ENCODE measurements at places on chromosomes 5 and 9.

DNA sequence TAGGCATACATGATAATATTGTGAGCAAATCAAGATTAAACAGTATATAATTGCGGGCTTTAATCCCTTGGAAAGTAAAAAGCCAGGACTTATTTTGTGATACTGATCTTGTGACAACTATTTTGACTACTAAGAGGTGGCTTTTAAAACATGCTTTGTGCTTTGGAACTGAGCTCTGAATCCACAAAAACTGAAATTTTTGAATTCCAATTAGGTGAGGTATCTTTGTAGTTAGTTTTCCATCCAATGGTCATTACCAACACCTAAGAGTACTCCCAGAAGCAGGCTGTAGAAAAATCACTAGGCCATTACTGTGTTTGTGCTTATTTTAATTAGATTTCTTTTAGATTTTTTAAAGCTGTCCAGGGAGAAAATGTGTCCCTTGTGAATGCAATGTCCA is 559.5 kb upstream of the WWC1 start:
- no peak for DNase-seq

DNA sequence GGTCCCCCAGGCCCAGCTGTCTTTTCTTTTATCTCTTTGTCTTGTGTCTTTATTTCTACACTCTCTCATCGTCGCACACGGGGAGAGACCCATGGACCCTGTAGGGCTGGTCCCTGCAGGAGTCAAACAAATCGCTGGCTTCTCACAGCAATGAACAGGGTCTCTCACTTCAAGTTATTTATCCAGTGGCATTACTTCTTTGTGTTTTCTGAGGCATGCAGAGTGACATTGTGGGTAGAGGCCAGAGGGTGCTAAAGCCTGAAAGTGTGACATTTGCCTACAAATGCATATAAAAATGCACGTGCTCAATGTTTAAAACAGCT is 127.6 kb downstream of the ST8SIA4 start:
- DNase-seq: no peak

- DNase-seq: no peak
These were observed 433.1 kb downstream of the CHSY3 start for GRCh38 chr5:130337179-130337888.

DNA sequence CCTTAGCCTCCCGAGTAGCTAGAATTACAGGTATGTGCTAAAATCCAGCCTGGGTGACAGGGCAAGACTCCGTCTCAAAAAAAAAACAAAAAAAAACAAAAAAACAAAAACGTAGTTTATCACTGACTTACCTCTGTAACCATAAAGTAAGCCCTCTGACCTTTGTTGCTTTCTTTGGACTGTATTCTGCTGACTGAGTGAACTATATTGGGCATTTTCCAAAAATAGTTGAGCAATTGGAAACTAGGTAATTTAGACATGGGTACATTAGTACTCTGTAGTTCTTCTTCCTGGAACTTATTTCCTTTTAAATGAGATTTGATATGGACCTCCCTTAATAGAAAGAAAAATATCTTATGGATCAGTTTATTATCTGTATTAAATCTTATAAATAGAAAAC is 66.6 kb downstream of the ANKHD1 start:
- DNase-seq: no peak

DNA sequence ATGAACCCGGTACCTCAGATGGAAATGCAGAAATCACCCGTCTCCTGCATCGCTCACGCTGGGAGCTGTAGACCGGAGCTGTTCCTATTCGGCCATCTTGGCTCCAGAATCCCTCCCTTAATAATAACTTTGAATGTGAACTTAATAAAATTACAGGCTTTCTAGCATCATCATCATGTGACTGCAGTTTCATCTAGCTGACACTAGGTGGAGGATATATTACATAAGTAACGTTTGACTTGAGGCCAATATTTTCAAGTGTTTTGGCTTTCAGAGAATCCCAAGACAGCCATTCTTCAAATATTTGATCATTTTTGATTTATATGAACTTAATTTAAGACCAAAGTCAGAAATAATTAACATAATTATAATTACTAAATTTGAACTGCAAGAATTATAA is 474.9 kb upstream of the CDH10 start:
- no peak for DNase-seq

- DNase-seq: no peak
These were observed 465.9 kb downstream of the DMAC1 start for GRCh38 chr9:7333719-7334118.

GRCh38 chr5:139397921-139398320 is 3.0 kb upstream of the PROB1 start:
- DNase-seq: no peak

DNA sequence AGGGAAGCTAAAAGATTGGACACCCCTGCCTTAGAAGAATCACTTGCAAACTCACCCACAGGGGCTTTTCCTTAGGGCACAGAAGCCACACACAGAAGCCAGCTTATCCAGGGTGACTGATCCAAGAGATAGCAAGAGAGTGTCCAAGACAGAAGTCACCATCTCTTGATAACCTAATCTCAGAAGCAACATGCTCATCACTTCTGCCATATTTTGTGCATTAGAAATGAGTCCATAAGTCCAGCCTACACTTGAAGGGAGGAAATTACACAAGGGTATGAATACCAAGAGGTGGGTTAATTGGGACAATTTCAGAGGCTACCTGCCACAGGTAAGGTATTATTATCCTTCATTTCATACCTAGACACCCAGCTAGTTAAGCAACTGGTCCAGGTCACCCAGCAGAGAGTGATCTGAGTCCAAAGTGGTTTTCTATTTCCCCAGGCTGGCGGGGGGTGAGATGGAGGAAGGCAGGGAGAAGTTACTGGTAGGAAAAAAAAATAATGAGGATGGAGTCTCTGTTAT is 3.7 kb upstream of the ERGIC1 start:
- DNase-seq: no peak

DNA sequence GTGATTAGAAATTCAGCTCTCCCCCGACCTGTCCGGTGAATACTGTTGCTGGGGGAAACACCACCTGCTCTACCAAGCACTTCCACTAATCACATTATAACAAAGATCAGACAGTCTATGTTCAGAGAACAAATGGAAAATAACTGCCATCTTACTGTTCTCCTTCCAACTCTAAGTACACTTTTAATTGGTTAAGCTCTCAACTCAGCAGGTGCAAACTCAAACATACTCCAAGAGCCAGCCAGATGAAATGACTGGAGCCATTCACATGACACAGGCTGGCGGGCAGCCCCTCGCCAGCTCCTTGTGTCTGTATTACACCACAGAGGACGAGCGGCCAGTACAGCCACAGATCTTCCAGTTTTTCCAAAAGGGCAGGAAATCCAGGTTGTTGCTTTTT is 16.1 kb downstream of the LIFR start:
- DNase-seq: no peak

GRCh38 chr5:68285851-68286611 is 70.5 kb downstream of the PIK3R1 start:
- no peak for DNase-seq

GRCh38 chr9:79668956-79669355 is 97.2 kb downstream of the TLE4 start:
- no peak for DNase-seq

DNA sequence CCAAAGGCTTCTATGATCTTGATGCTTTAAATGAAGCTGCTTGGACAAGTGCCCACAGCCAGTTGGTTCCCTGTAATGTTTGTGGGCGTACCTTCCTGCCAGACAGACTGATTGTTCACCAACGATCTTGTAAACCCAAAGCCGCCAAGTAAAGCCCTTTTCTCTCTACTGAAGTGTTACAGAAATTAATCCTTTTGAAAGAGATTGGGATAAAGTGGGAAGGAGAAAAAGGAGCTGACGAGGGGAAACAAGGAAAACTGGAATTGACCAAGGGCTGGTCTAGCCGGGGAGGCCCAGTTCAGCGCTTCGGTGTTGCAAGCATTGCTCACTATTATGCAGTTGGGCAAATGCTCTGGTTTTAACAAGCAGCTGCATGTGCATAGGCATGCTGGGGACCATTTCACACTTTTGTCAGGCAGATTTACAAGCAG is 53.2 kb downstream of the ZNF474 start:
- DNase-seq: no peak

- no peak for DNase-seq
These were observed 6.1 kb downstream of the ANXA2R start for GRCh38 chr5:43033841-43034590.

- no peak for DNase-seq
These were observed 182.9 kb downstream of the DRD1 start for GRCh38 chr5:175261037-175261436.

- peak; percentile 90 for DNase-seq
These were observed at the start of the genes MBLAC2 and POLR3G for GRCh38 chr5:90474235-90475107. TSS of gene MBLAC2 (minus strand) at chr5:90474771. CDS start at chr5:90474292, 479 bp downstream. TSS of gene POLR3G (plus strand) at chr5:90474864. CDS start at chr5:90485568, 10,704 bp downstream.

DNA sequence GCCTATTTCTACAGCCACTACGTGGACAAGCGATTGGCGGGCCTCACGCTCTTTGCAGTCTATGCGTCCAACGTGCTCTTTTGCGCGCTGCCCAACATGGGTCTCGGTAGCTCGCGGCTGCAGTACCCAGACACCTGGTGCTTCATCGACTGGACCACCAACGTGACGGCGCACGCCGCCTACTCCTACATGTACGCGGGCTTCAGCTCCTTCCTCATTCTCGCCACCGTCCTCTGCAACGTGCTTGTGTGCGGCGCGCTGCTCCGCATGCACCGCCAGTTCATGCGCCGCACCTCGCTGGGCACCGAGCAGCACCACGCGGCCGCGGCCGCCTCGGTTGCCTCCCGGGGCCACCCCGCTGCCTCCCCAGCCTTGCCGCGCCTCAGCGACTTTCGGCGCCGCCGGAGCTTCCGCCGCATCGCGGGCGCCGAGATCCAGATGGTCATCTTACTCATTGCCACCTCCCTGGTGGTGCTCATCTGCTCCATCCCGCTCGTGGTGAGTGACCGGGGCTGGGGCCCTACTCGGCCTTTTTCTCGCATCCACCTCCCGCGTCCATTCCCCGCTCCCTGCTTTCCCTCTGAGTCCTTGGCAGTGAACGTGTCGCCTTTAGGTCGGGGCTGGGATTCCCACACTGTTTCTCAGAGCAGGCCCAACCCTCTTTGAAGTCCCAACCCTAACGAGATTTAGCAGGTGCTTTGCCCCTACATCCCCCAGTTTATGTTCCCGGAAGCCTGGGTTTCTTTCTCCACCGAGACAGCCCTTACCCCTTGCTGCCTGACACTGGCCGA is 1.8 kb downstream of the PTGER4 start:
- no peak for DNase-seq

- DNase-seq: no peak
These were observed 257.9 kb downstream of the MAN2A1 start for GRCh38 chr5:109947667-109948066.

- no peak for DNase-seq
These were observed 15.1 kb downstream of the TEK start for GRCh38 chr9:27124151-27124550.

DNA sequence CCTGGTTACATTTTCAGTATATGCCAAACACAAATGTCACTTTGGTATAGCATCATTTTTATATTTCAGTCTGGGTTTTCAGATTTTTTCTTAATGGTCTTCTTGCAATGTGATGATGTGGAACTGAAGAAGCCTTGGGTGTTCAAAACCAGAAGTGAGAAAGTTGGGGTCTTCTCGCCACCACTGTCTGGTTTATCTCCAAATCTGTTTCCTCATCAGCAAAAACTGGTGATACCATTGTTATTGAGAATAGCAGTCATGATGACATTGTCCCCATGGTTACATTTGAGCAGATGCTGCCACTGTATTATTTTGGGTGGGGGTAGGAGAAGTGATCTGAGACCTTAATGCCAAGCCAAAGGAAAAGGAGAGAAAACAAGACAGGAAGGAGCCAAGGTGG is 85.9 kb upstream of the MAP3K1 start:
- no peak for DNase-seq

DNA sequence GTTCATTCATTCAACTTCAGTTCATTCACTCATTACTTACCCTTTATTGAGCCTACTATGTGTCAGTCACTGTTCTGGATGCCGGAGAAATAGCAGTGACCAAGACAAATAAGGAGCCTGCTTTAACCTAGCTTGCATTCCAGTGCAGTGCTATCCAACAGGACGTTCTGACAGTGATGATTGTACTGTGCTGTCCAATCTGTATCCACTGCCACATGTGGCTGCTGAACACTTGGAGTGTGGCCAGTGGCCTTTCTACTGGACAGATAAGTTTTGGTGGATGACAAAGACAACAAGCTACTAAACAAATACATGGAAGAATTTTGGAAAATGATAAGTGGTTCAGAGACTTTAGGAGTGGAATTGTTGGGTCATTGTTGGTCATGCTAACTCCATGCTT is 33.6 kb downstream of the SUB1 start:
- DNase-seq: no peak

DNA sequence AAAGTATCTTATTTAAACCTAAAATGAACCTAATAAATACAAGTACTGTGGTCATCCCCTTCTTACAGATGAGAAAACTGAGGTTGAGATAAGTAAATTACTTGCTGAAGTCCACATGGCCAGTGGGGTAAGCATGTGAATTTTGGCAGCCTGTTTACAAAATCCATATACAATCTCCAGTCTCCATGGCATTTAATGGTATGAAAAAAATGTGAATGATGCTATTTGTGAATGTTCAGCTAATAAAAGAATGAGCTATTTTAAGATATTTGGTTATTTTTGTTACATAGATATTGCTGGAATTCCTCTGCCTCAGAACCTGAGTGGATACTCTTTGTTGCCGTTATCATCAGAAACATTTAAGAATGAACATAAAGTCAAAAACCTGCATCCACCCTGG is 19.3 kb upstream of the GPR150 start:
- no peak for DNase-seq

DNA sequence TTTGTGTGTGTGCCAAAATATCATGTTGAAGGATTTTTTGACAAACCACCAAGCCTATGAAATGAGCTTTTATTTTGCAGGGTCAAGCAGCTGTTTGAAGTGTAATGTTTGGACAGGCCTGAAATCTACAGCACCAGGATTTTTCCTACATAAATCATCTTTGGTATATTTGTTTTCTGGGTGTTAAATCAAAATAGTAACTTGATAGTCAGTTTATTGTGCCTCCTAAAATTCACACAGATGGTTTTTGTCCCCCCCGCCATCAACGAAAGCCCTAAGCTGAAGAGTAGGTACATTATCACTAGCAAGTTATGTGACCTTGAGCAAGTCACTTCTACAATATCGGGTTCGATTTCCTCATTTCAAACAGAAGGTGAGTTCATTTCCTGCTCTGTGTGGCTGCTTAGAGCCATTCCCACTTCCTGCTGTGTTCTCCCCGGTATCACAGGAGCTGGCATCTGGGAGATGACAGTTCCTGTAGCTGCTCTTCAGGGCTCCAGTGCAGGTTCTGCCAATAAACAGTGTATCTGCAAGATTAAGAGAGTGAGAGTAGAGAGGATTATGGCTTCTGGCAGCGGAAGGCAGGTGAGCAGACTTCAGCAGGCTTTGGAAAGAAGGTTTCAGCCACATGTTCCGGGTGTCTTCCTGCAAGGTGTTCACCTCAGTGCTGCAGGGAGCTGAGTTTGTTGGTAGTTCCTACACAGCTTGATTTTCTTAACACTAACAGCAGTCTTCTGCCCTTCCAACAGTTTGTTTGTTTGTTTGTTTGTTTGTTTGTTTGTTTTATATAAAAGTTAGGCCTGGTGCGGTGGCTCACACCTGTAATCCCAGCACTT is 48.4 kb upstream of the GNE start:
- no peak for DNase-seq

- DNase-seq: no peak
These were observed 18.0 kb downstream of the ALDH7A1 start for GRCh38 chr5:126576974-126577373.

GRCh38 chr5:81428861-81429260 is 34.9 kb upstream of the ACOT12 start:
- DNase-seq: no peak

GRCh38 chr5:80713631-80714030 is 58.8 kb upstream of the DHFR start:
- no peak for DNase-seq

GRCh38 chr5:72554897-72555296 is 47.7 kb upstream of the ZNF366 start:
- DNase-seq: no peak

Data from activated CD8-positive, alpha-beta memory T cell treated with anti-CD3 and anti-CD28 coated beads for 1 hour (primary cell).